H1 (cell line): ENCODE measurements at places on chromosomes 16 and 17. TPM values are rescaled to one million over a fixed set of nuclear protein-coding genes. Genes with fewer than 3 reads are reported as not detected.

Gene KRTAP2-3
- not detected in 2 replicates for polyA plus RNA-seq

Gene SHCBP1
- 3.9 and 5.7 TPM in 2 replicates for polyA plus RNA-seq

Gene MYH8
- polyA plus RNA-seq: not detected in 2 replicates

Gene C16orf54
- not detected in 2 replicates for polyA plus RNA-seq

Gene PRSS21
- 0.76 and 1.4 TPM in 2 replicates for polyA plus RNA-seq

Gene PRKCB
- 7.1 and 16.7 TPM in 2 replicates for polyA plus RNA-seq

Gene KRT222
- polyA plus RNA-seq: 0.08 and 0.09 TPM in 2 replicates

Gene TPSG1
- not detected in 2 replicates for polyA plus RNA-seq

Gene MYH1
- not detected in 2 replicates for polyA plus RNA-seq

Gene KCNJ18
- not detected in 2 replicates for polyA plus RNA-seq
